ENCODE measurements at places on chromosomes 3 and 15.
A peak's percentile ranks its signal among the peaks of the same experiment; 100 is the strongest.

- DNase-seq = no peak
These were observed 1498.7 kb upstream of the CADM2 start for GRCh38 chr3:83460052-83460451.

DNA sequence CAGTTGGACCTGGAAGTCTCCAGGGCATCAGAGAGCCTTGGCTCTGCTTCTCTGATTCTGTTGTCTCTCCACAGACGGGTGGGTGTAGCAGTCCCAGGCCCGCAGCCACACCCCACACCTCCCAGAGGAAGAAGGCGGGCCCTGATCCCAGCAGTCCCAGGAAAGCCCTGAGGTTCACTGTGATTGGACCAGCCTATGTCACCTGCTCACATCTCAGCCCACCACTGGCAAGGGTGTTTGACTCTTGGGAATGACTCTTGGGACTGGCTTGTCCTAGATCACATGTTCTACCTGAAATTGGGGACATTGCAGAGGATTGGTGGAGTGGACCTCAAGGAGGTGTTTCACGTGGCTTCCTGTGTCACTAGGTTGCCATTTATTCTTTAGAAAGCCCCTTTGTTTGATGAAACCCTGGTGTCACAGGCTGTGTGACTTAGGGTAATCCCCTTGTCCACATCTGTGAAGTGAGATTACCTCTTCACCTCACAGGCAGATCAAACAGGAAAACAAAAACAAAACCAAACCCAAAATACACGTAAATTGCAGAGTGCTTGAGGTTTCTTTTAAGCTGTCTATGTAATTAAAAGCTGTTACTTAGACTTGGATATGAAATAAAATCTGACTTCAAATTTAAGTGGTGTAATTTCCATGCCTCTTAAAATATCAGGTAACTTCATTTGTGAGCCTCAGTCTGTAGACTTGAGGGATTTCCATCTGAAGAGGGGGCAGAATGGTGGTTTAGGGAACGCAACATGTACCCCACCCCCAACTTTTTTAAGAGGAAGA is 26.7 kb downstream of the FLNB start:
- no peak for DNase-seq

GRCh38 chr15:82871358-82871757 is 61.9 kb downstream of the WHAMM start:
- DNase-seq = no peak

DNA sequence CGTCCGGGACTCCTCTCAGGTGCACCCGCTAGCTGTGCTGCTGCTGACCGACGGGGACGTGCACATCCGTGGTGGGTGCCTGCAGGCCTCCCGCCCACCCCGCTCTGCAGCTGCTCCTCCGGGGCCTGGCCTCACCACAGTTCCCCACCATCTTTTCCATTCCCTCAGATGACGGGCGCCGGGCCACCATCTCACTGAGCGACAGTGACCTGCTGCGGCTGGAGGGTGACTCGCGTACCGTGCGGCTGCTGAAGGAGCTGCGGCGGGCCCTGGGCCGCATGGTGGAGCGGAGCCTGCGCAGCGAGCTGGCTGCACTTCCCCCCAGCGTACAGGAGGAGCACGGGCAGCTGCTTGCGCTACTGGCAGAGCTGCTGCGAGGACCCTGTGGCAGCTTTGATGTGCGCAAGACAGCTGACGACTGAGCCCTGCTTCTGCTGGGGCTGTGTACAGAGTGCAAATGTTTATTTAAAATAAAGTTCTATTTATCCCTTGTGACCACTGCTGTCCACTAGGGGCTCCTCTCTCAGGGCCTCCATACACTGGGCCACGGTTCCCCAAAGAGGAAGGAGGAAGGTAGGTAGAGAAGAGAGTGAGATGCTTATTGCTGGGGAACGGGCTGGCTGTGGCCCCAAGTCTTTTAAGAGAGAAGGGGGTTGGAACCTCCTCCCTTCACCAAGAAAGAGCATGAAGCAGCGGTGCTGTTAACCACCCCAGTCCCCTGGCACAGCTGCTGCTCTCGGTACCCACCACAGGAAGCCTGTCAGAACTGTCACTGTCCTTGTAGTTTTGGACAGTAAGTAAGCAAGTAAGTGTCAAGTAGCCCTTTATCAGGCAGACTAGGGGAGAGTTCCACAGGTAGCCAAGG is 47.0 kb downstream of the DHX30 start:
- no peak for DNase-seq

- no peak for DNase-seq
These were observed 21.6 kb upstream of the RARRES1 start for GRCh38 chr3:158753854-158754253.

DNA sequence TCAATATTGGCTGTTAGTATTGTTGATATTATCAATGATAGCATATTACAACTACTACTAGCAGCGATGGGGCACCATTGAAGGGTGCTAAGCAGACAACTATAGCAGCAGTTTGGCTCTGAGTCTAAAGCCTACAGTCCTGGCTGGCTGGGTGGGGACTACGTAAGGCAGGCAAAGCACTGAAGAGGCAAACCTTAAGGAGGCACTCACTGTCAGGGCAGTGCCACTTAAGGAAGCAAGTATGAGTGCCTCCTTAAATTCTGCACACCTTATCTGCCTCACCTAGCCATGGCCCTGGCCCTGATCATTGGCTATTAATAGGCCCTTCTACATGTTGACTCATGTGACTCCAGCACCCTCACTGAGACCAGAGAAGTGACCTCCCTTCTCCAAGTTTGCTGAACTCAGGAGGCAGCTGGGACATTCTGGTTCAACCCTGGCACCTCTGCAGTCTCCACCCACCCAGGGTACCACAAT is 20.6 kb downstream of the CDCP1 start:
- DNase-seq = no peak

DNA sequence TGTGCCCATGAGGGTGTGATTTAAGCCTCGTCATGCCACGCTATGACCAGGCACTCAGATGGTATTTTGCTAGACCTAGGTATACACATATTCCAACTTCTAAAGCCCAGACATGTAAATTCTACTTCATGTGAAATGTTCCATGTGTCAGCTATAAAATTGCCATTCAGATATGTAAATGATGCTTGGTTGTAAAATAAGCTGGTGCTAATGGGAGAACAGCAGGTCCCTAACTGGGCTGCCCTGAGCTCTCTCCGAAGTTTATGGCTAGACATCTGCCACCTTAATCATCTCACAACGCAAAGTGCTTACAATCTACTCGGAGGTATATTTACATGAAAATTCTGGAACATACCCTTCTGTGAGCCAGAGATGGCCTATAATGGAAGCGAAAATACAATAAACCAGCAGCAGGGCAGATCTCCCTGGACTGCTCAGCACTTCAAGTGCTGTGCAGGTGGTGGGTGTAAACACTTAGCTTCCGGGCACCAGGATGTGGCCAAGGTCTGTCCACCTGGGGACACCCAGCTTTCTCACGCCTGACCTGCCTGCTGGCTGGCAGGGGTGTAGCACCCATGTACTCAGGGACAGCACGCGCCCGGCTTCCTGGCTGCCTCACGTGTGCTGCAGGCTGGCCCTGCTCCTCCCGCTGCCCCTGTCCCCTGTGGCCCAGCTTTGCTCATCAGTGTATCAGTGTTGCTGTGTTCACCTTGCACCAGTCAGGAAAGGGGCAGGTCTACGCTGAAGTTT is 82.0 kb downstream of the CHDH start:
- no peak for DNase-seq

- DNase-seq = no peak
These were observed 26.4 kb upstream of the ACP3 start for GRCh38 chr3:132290833-132291232.

GRCh38 chr15:26372706-26373105 is 400.2 kb downstream of the GABRB3 start:
- DNase-seq = no peak

- DNase-seq = no peak
These were observed 91.0 kb downstream of the EPHB1 start for GRCh38 chr3:134885877-134886621.

DNA sequence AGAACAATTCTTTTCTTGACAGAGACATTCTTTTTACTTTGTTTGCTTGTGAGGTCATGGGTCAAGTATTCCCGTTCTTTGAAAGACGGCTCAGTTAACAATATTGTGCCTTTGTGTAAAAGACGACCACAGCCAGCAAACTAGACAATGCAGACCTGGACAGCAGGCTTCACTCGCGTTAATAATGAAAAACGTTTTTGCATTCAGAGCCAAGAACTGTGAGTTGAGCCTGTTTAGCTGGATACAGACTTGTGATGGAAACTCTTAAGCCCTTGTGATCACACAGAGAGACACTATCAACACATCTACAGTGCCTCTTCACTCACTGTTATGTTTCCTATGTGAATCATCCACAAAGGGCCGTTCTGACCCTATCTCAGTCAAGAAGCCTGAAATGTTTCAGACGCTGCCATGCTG is 37.3 kb upstream of the CMTM7 start:
- no peak for DNase-seq

GRCh38 chr15:30940359-30940758 is 36.6 kb downstream of the FAN1 start:
- no peak for DNase-seq

DNA sequence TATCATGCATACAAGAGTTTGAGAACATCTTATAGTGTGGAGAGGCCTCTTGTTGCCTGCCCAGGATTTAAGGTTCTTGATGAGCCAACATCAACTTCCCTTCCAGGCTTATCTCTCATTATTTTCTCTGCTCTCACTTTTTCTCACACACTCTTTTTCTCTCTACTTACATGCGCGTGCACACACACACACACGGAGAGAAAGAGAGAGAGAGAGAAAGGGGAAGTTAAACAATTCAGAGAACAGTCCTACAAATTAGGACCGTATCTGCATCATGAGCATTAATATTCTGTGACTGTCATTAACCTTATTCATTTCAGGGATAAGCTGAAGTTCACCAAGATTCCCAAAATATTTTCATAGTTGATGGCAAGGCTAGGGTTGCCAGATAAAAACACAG is 269.0 kb downstream of the ZNF621 start:
- no peak for DNase-seq

GRCh38 chr15:37682304-37682703 is 252.1 kb upstream of the TMCO5A start:
- DNase-seq = no peak

DNA sequence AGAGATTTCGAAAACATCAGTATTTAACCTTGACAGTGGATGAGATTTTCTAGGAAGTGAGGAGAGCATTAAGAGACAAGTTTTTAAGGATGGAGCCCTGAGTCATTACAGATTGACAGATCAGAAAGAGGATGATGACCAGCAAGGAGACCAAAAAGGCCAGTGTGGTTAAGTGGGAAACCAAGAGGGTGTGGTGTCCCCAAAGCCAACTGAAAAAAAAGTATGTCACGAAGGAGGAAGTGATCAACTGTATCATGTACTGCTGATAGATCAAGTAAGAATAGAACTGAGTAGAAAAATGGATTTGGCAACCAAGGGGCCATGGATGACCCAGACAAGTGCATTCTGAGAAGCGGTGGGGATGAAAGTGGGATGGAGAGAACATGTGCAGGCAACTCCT is 491.8 kb downstream of the FHIT start:
- DNase-seq = no peak

- DNase-seq = no peak
These were observed 5.8 kb downstream of the IGDCC4 start for GRCh38 chr15:65416845-65417416.

DNA sequence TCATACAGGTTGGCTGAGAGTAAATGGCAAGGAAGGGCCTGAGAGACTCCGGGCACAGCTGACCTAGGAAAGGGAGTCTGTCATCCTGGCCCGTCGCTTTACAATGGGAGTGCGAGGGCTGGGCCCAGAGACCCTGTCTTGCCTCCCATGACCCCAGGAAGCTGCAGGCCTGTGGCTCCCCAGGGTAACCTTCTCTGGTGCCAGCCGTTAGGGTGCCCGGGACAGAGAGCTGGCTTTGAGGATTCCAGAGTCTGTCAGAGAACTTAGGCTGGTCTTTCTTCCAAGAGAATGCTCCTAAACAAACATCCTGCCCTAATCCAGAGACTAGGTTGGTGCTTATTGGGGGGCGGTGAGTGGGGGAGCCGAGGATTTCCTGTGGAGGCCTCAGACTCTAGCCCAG is 18.5 kb downstream of the ZNF710 start:
- DNase-seq = no peak

- no peak for DNase-seq
These were observed 111.3 kb upstream of the SLC7A14 start for GRCh38 chr3:170697131-170697530.

DNA sequence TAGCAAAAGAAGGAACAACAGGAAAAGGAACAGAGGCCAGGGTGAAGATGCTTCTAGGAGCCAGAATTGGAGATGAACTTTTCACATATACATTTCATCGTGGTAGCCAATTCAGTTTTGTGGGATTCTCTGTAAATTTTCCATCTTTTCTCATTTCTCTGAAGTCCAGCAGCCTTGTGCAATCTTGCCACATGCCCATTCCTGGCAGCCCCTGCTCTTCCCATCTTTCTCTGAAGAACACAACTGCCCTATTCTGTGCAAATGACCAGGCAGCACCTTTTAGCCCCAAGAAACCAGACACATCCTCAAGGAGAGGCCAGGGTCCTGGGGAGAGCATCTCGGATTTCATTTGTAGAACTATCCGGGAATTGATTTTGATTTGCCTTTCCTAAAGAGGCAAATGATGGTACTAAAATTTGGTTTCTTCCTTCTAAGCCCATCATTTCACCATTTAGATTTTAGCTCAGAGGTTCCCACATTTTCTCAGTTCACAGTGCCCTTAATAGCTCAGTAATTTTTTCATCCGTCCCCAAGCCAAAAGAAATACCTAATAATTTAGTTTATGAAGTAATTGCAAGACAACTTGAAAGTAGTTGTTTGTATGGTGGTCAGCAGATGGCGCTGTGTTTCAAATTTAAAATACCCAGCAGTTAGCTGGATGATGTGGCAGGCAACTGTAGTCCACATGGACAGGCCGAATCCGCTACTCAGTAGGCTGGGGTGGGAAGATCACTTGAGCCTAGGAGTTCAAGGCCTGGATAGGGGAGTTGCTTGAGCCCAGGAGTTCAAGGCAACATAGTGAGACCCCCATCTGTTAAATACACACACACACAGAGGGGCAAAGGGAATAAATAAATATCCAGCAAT is 61.3 kb upstream of the ACKR4 start:
- peak; percentile 8 for DNase-seq

DNA sequence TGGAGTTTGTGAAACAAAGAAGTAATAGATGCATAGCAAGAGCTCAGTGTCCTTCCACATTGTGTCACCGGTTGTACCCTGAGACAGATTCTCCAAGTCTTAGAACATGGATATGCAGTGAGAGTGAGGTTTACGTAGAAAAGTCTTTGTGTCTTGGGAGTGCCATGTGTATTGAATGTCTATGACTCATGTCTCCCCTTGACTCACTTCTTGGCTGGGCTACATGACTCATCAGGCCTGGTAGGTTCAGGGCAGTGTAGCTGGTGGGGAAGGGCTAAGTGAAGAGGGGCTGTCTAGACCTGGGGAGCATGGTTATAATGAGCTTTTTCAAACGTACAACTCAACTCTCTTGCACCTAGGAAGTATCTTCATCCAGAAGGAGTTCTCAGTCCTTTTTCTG is 167.4 kb downstream of the GAP43 start:
- peak; percentile 19 for DNase-seq

Measured in stimulated activated CD8-positive, alpha-beta memory T cell treated with anti-CD3 and anti-CD28 coated beads, Interleukin-2, amount 100 ng/mL, for 1 hour (primary cell).